Naive thymus-derived CD4-positive, alpha-beta T cell (primary cell): ENCODE measurements at places on chromosomes 11 and 22.

DNA sequence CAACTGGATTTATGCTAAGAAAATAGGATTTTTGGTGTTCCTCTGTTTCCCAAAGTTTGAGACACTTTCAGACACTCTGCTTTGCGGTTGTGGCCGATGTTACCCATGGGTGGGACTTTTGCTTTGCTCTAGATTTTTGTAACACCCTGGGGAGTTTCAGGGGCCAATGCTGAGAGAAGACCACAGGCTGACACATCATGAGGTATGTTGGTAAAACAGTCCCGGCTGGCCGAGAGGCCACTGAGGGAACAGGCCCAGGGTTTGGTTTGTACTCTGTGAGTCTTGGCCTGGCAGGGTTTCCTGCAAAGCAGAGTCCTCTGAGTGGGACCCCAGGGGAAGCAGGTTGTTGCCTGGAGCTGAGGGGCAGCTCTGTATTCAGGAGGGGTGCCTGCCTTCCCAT is 78.5 kb upstream of the PITPNB start:
- no peaks in the 10 kb centered on the region for H3K27me3 ChIP-seq
- no peaks in the 10 kb centered on the region for H3K36me3 ChIP-seq
- H3K4me1 ChIP-seq, result no peaks in the 10 kb centered on the region
- DNase-seq, result no peak

DNA sequence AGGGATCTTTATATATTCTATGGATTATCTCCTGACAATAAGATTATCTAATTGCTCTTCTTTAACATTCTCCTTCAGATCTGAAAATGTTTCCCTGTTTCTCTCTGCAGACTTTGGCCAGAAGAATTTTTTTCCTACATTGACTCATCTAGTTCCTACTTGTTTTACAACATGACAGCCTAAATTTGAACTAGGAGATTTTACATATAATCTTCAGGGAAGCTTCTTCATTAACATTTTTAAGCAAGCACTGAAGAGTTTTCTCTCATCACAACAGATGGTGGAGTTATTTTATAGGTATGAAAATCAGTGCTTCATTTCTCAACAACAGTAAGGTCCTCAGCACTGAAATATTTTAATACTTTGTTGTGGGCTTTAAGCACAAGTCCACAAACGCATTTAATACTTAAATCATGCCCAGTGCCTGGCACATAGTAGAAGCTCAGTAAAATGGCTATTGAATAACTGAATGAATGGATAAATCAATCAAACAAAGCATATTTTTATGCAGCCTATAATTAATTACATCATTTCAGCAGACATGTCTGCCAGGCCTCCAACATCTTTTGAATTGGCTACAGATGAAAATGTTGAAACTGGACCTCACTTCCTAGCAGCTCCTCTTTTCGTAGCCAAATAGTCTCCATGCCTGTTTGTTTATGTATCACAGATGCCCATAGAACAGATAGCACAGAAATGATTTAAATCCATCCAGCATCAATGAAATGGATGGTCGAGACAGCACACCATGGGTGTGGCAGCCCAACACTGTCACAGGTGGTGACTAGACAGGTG is 117.3 kb upstream of the POU2AF2 start:
- no peaks in the 10 kb centered on the region for H3K4me1 ChIP-seq
- no peaks in the 10 kb centered on the region for H3K27me3 ChIP-seq
- H3K36me3 ChIP-seq, result no peaks in the 10 kb centered on the region
- no peak for DNase-seq
- no peak overlapping the region for H3K27ac ChIP-seq

DNA sequence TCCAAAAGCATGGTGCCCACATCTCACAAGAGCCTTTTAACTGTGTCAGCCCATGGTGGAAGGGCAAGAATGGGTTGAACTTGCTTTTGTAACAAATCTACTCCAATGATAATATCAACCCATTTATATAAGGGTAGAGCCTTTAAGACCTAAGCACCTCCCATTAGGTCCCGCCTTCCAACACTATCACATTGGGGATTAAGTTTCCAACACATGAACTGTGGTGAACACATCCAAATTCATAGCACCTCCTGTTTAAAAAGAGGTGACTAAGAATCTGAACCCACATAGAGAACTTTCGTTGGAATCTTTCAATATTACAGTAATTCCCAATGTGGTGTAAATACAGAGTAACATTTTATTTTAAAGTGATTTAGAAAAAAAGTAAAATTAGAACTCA is 9.2 kb upstream of the CNTF start:
- no peak for DNase-seq
- H3K4me3 ChIP-seq, result no peak overlapping the region
- no peaks in the 10 kb centered on the region for H3K4me1 ChIP-seq
- H3K27me3 ChIP-seq, result no peaks in the 10 kb centered on the region
- H3K36me3 ChIP-seq, result peaks cover 69% of the 10 kb centered on the region

- no peaks in the 10 kb centered on the region for H3K27me3 ChIP-seq
- peak overlapping the region; percentile 90 for H3K4me3 ChIP-seq
- DNase-seq, result no peak
- peaks cover 12% of the 10 kb centered on the region for H3K36me3 ChIP-seq
- peak overlapping the region; percentile 91 for H3K27ac ChIP-seq
Measured at GRCh38 chr22:19120829-19121630, 1.2 kb downstream of the DGCR2 start.

DNA sequence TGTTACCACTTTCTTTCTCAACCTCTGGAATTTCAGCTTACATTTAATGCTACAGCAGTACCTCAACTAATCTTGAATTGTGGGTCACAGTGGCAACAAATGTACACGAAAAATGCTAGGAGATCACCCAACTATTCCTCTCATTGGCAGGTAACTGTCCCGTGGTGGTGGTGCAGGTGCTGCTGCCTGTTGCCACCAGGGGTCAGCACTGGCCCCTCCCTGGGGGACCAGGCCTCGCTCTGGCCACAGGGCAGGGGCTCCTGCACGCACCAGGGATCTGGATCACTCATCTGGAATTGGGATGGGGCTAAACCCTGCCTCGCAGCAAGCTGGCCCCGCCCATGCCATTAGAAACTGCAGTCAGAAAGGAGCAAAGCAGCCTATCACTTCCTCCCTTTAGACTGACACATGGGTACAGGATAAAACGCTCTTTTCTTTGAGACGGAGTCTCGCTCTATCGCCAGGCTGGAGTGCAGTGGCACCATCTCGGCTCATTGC is 6.9 kb upstream of the POLDIP3 start:
- no peak overlapping the region for H3K4me3 ChIP-seq
- H3K36me3 ChIP-seq, result no peaks in the 10 kb centered on the region
- H3K27me3 ChIP-seq, result no peaks in the 10 kb centered on the region
- H3K4me1 ChIP-seq, result no peaks in the 10 kb centered on the region
- no peak overlapping the region for H3K27ac ChIP-seq

GRCh38 chr22:42803389-42803788 is 53.7 kb downstream of the ARFGAP3 start:
- no peaks in the 10 kb centered on the region for H3K4me1 ChIP-seq
- no peak overlapping the region for H3K27ac ChIP-seq
- no peak for DNase-seq
- peaks cover 11% of the 10 kb centered on the region for H3K36me3 ChIP-seq
- no peak overlapping the region for H3K4me3 ChIP-seq

- no peaks in the 10 kb centered on the region for H3K27me3 ChIP-seq
- no peaks in the 10 kb centered on the region for H3K4me1 ChIP-seq
- no peak overlapping the region for H3K27ac ChIP-seq
- DNase-seq, result no peak
- H3K36me3 ChIP-seq, result no peaks in the 10 kb centered on the region
Measured at GRCh38 chr11:25612806-25613205, 719.1 kb upstream of the ANO3 start.

DNA sequence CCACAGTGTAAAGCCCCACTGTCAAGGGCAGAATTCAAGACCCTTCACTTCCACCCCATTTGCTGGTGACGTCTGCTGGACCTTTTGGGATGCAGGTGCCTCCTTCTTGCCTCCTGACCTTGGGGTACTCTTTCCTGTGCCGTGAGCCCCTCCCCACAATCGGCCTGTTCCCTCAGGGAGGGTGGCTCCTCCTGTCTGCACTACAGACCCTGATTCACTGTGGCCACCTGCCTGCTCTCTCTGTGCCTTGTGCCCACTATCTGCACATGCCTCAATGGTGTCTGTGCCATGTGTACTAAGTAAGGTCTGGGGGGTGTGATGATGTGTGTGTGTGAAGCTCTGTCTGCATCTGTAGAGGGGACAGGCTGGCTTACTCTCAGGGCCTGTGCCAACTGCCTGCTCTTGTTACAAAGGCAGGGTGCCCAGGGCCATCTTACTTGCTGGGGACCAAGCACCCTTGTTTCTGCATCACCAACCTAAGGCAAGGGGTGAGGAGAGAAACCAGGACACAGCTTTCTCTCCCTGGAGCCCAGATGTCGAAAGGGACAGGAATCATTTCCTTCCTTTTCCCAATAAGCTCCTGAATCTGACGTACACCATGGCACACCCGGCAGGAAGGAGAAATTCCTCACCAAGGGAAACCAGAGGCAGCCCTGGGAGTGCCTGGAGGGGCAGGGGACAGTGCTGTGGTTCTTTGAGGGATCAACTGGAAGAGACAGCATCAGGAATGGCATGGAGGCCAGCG is 3.7 kb downstream of the PPM1F start:
- H3K27ac ChIP-seq, result no peak overlapping the region
- peaks cover 7% of the 10 kb centered on the region for H3K4me1 ChIP-seq
- H3K4me3 ChIP-seq, result no peak overlapping the region
- H3K36me3 ChIP-seq, result no peaks in the 10 kb centered on the region

GRCh38 chr22:31229402-31230079 is 17.4 kb downstream of the LIMK2 start:
- peaks cover 10% of the 10 kb centered on the region for H3K36me3 ChIP-seq
- peak overlapping the region; percentile 62 for H3K27ac ChIP-seq
- DNase-seq, result no peak
- no peak overlapping the region for H3K4me3 ChIP-seq

DNA sequence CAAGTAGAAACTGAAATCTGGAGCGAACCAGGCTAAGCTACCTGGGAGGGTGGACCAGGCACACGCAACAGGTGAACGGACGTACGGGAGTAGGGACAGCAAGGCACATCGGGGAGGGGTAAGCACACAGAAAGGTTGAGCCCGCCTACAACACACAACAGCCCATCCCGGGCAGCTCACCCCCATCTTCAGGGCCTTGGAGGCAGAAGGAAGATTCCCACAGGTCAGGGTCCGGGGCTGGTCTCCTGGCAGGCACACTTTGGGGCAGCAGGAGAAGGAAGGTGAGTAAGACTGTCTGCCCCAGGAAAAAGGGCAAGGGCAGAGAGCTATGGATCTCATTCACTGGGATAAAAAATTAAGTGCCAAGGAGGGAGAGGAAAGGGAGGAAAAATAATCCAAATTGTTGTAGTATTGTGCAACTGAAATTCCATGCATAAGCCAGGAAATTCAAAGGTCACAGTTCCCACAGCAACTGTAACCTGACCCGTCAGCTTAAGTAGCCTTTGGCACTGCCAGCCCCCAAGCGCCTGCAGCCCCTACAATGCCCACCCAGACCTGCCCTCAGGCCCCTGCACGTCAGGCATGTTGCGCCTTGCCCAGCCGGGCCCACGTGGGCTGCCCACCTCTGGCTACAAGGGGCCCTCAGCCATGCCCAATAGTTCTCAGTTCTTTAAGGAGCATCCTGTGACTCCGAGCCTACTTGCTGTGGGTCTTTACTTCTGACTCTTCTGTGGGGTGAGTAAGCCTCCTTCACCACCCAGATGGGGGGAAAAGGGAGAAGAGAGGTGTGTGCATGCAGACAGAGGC is 51.8 kb downstream of the MICAL3 start:
- H3K27me3 ChIP-seq, result no peaks in the 10 kb centered on the region
- H3K4me1 ChIP-seq, result no peaks in the 10 kb centered on the region
- H3K27ac ChIP-seq, result no peak overlapping the region
- no peak for DNase-seq
- no peaks in the 10 kb centered on the region for H3K36me3 ChIP-seq

DNA sequence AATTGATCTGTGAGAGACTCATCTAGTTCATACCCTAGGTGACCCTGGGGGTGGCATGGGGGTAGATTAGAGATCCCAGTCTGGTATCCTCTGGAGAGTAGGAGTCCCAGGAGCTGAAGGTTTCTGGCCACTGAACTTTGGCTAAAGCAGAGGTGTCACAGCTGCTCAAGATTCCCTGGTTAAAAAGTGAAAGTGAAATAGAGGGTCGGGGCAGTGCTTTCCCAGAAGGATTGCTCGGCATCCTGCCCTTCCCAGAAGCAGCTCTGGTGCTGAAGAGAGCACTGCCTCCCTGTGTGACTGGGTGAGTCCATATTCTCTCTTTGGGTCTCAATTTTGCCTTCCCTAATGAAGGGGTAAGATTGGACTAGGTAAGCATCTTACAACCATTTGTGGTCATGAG is 653 bp downstream of the IL18BP start:
- H3K36me3 ChIP-seq, result peaks cover 42% of the 10 kb centered on the region
- H3K4me1 ChIP-seq, result peaks cover 19% of the 10 kb centered on the region
- peak overlapping the region; percentile 64 for H3K27ac ChIP-seq
- DNase-seq, result no peak

GRCh38 chr22:39927544-39927943 is 26.7 kb downstream of the GRAP2 start:
- DNase-seq, result no peak
- peaks cover 94% of the 10 kb centered on the region for H3K4me1 ChIP-seq
- H3K27me3 ChIP-seq, result no peaks in the 10 kb centered on the region
- no peaks in the 10 kb centered on the region for H3K36me3 ChIP-seq

DNA sequence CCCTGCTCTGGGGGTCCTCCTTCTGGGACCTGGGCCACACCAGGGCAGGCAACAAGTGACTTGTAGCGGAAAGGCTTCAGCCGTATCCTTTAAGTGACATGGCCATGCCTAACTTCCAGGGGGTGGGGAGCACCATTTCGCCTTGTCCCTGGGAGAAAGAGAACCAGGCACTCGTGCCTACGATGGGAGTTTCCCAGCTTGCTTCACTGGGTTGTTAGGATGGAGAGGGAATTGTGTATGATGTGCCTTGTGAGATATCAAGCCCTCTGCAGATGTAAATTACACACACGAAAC is 151.4 kb downstream of the CACNA1I start:
- no peaks in the 10 kb centered on the region for H3K36me3 ChIP-seq
- no peak for DNase-seq
- no peak overlapping the region for H3K4me3 ChIP-seq
- no peaks in the 10 kb centered on the region for H3K4me1 ChIP-seq
- H3K27ac ChIP-seq, result no peak overlapping the region
- no peaks in the 10 kb centered on the region for H3K27me3 ChIP-seq

DNA sequence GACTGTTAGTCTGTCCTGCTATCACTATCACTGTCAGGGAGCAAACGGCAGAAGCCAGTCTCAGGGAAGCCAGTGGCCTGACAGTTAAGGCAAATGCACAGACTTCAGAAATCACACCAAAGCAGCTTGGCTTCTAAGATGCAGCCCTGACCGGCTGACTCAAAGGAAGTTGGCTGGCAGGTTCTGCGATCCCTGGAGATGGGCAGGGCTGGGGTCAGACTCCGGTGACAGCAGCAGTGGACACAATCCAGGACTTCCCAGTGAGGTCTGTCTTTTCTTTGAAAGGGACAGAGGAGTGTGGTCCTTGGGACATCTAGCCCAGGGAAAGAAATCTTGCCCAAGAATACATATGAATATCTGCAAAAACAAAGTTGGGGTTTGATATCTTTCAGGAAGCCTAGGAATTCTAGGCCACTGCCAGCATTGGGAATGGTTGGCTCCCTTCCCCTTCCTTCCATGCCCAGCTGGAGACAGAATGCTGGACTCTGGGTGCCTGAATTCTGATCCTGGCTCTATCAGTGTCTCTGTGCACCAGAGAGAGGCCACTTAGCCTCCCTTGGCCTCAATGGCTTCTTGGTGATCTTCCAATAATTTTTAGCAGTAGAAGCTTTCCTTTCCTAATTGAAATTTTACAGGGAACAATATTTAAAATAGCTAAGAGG is 108.9 kb downstream of the KIRREL3 start:
- no peaks in the 10 kb centered on the region for H3K4me1 ChIP-seq
- H3K27ac ChIP-seq, result no peak overlapping the region
- DNase-seq, result no peak
- H3K27me3 ChIP-seq, result no peaks in the 10 kb centered on the region
- no peak overlapping the region for H3K4me3 ChIP-seq
